ENCODE measurements at places on chromosomes 2 and 18.

GRCh38 chr2:68946117-68946516, 6.6 kb downstream of the GKN2 start:
- no peak for DNase-seq

GRCh38 chr2:75241696-75242095, 42.4 kb upstream of the TACR1 start:
- no peak for DNase-seq

DNA sequence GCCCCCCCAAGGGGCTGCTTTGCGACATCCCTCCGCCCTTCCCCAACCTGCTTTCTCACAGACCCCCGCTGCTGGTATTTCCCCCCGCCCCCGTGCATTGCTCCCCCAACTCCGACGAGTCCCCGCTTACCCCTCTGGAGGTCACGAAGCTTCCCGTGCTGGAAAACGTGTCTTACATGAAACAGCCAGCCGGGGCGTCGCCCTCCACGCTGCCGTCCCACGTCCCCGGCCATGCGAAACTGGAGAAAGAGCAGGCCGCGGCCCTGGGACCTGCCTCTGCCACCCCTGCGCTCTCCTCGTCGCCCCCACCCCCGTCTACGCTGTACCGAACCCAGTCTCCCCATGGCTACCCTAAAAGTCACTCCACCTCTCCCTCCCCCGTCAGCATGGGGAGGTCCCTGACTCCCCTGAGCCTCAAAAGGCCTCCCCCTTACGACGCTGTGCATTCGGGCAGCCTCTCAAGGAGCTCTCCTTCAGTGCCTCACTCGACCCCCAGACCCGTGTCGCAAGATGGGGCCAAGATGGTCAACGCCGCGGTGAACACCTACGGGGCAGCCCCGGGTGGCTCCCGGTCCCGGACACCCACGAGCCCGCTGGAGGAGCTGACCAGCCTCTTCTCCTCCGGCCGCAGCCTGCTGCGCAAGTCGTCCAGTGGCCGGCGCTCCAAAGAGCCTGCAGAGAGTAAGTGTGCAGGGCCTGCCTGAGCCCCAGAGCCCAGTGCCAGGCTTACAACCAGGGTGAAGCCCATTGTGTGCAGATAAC, 183.0 kb downstream of the NYAP2 start:
- no peak for DNase-seq

DNA sequence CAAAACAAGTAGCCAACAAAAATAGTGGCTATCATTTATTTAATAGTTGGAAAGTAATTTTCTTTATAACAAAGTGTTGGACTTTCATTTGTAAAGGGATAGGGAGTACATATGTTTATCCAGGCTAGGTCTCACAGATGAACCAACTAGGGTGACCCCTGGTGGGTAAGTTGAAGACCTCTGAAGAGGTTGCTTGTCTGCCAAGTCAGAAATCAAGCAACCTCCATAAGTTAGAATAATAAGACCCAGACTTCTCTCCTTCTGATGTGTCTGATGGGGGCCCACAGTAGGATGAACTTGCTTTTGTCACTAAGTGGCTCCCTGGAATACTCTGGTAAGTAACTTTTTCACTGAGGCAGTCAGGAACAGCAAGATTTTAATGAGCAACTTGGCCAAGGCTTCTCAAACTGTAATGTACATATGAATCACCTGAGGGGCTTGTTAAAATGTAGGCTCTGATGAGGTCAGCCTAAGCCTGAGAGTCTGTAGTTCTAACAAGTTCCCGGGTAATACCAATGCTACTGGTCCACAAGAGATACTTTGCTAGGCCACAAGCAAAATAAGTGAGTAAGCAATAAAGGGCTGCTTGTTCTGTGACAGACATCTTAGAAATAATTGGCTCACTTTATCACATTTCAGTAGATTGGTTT, 319.6 kb downstream of the PIK3C3 start:
- no peak for DNase-seq

DNA sequence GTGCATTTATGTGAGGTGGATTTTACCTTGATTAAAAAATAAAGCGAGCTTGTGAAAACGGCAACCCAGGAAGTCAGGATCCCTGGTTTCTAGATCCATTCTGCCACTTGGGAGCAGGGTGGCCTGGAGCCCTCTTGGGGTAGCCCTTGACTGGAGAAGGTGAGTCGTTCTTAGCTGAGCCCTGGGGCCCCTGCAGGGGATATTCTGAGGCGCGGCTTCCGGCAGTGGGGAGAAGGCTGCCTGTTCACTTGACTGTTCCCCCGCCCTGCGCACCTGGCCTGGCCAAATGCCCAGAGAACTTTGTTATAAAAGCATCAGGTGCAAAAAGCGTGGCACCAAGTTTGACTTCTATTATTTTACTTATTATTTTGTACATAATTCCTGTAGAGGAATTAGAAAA, 221.9 kb downstream of the DYSF start:
- no peak for DNase-seq

GRCh38 chr2:160390544-160391455, 102.8 kb downstream of the RBMS1 start:
- no peak for DNase-seq

DNA sequence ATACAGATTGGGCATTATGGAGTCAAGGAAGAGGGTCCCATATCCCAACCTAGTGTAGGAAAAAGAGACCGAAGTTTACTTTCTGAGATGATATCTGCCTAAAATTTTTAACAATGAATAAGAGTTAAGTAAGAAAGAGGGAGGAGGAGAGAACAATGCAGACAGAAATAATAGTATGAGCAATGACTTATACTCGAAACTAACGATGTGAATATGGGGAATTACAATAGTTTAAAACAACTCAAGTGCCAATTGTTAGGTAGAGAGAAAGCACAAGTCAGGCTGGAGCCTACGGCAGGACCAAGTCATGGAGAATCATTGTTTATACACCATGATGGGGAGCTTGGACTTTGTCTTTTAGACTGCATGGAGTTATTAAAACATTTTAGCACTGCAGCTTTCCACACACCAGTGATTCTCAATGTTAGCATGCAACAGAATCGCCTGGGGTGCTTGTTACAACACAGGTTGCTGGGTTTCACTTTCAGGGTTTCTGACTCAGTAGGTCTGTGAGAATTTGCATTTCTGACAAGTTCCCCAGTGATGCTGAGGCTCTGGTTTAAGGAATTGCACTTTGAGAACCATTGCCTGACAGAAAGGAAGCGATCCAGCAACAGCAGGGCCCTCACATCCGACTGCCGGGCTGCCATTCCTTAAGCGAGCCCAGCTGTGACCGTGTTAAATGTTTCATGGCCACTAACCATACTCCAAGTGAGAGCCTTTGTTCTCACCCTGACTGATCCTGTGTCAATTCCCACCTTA, 511.2 kb downstream of the DCDC2C start:
- DNase-seq: no peak

DNA sequence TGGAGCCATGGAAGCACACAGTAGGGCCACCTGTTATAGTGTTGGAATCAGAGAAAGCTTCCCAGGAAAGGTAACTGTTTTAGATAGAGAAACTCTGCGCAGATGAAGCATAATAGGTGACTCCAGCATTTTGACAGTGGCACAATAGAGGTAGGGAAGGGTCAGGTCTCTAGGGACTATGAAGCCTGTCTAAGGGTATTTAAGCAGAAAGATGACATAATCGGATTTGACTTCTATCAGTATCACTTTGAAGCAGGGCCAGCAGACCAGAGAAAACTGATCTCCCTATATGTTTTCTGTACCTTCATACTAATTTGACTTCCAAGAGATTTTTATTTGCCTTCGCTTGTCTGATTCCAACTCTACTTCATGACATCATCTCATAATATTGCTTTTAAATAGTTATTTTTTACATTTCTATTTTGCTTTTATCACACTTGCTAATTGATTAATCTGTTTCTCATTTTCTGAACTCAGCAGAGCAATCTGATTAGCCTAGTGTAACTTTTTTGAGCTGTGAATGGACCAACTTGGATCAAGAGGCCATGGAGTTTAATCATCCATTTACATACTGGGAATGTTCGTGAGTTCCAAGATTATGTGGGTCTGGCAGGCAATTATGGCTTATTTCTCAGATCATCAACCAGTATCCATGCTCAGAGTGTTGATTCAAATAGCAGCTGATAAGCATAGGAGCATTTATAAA, 8.4 kb upstream of the HIBCH start:
- no peak for DNase-seq

DNA sequence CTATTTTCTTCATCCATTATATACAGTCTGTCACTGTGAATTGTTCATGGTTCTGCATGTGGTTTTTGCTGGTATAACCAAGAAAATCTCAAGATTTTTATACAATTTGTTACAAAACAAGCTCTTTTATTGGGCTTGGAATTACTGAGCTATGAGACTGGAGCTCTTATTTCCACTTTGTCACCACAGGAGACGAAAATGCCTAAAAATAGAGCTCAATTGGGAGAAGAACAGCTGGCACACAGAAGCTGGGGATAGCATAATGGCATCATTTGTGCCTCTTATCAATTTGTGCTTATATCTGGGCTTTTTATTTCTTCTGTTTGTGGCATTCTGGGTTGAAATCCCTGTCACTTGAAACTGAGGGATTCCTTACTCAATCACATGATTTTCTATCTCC, 219.1 kb downstream of the CALCRL start:
- DNase-seq: peak; percentile 6

DNA sequence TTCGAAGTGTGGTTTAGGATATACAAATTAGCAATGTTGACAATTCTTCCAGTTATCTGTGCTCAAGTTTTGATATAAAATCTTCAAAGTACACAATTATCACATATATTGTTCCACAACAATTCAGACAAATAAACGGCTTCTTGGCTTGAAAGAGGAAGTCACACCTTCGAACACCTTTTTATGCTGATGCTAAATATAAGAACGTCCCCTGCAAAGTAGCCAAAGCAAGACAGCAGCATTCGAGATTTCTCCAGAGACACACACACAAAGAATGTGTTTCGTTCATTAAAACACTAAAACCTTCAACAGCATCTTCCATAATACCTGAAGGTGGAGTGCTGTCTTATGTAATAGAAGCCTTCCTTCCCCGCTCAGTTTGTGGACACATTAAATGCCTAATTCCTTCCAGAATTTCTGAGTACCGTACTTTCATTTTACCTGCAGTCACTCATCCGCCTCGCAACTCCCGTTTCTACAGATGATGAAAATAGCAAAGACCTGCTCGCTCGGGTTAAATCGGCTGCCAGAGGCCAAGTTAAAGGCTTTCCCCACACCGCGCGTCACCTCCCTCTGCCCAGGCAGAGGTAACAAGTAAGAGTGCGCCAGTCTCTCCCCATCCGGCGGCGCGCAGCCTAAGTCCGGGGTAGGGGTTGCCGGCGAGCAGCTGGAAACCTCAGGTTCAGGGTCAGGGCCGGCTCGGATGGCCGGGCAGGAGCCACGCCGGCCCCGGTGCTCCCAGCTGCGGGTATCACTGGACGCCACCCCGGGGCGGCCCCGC, 847 bp downstream of the SERPINE2 start:
- no peak for DNase-seq

DNA sequence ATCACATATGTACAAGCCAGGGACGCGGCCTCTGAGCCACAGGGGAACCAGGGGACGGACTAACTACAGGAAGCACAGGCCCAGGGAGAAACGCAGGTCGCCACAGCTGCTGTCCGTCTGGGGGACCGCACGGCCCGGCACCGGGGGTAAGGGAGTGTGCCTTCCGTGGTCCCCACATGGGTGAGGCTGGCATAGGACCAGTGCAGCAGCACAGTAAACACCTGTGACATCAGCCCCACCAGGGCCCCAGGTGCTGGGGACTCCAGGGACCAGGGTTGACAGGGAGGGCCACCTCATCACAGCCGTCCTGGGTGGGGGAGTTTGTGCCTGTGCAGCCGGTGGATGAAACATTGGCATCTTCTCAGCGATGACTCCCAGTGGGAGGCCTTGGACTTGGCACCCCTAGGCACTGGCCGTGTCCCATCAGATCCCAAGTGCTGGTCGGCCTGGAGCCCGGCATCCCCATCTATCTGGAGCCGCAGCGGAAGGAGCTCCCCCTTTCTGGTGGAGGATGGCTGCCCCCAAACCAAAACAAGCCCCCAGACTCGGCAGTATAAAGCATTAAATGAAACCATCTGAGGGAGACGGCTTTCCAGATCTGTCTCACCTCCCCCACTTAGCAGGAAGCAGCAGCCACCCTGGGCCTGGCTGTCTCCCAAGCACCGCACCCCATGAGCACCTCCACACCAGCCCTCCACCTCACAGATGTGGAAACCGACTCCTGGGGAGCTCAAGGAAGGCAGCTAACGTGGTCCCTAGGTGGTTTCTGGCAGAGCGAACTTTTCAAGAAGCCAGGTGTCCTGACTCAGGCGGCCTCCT, 22.5 kb downstream of the AQP12A start:
- no peak for DNase-seq

DNA sequence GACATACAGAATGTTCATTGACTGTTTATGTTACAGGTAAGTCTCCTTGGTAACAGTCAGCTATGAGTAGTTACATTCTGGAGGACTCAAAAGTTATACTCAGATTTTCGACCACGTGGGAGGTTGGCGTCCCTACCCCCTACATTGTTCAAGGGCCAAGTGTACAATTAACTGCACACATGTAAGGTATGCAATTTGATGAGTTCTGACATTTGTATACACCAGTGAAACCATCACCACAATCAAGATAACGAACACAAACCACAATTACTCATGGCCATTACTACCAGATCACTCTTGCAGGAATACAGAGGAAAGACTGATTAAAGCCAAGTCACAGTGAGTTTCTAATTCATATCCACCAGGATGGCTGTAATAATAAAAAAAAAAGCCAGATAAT, 39.6 kb upstream of the LDLRAD4 start:
- no peak for DNase-seq

- no peak for DNase-seq
Measured at GRCh38 chr2:107729440-107729839, 97.3 kb upstream of the RGPD4 start.

DNA sequence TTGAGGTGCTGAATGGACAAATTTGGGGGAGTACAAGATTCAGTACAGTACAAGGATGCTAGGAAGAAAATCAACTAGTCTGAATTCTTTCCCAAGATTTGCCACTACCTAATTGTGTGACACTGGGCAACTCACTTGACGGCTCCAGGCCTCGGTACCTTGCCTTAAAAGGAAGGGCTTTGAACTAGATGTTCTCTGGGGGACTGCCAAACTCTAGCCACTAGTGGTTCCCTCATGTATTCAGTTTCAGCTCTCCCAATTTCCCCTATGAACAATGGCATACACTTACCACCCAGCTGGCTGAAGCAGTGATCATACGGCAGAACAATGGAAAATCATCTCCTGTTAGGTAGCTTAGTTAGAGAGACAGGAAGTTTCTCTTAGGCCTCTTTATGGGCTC, 73.4 kb downstream of the VWC2L start:
- DNase-seq: no peak

- DNase-seq: no peak
Measured at GRCh38 chr18:9810299-9810698, 75.5 kb upstream of the TXNDC2 start.

DNA sequence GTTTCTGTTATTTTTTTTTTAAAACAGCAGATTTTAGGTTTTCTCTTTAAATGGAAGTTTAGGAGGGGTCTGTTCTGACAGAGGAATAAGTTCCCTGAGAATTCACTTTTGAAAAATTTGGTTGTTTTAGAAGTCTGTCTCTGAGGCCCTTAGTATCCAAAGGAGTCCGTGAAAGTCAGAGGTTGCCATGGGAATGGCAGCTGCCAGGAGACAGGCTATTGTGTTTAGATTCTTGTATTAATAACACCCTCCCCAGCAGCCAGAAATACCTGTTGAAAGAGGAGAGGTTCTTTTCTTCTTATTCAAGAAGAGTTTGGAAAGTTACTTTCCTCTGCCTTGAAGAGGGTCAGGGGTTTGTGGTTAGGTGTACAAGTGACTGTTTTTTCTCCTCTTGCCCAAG, 29.5 kb downstream of the TNP1 start:
- no peak for DNase-seq

GRCh38 chr2:205802941-205803340, 120.6 kb downstream of the NRP2 start:
- no peak for DNase-seq
